A549 treated with ZK216348 at 1 μM for 4 hours (cell line): ENCODE measurements at places on chromosomes 1 and 21. TPM values are rescaled to one million over a fixed set of nuclear protein-coding genes. Genes with fewer than 3 reads are reported as not detected.

The PGLYRP4 gene
- total RNA-seq: not detected in 5 replicates

The ANGPTL1 gene
- not detected in 5 replicates for total RNA-seq

The PER3 gene
- total RNA-seq: 0.52 to 1.1 TPM (median 0.86 TPM) in 5 replicates

The IL19 gene
- total RNA-seq: not detected in 5 replicates

The CAPN8 gene
- total RNA-seq: 0.48 to 2.2 TPM (median 1.7 TPM) in 5 replicates

The ISG20L2 gene
- total RNA-seq: 40.7 to 50.5 TPM (median 44.5 TPM) in 5 replicates

The MAP3K6 gene
- total RNA-seq: 10.5 to 15.7 TPM (median 13.7 TPM) in 5 replicates

The DMRTA2 gene
- total RNA-seq: 0.09 to 0.22 TPM (median 0.18 TPM) in 5 replicates

The CHIA gene
- total RNA-seq: not detected in 5 replicates

The SH2D2A gene
- total RNA-seq: 3.0 to 5.3 TPM (median 4.0 TPM) in 5 replicates

The LYPD8 gene
- total RNA-seq: 0.19 to 0.45 TPM (median 0.21 TPM) in 3 of 5 replicates, not detected in the others

The EFCAB7 gene
- total RNA-seq: 1.5 to 3.0 TPM (median 2.8 TPM) in 5 replicates
